ENCODE measurements at places on chromosomes 11 and 22.
A peak's percentile ranks its signal among the peaks of the same experiment; 100 is the strongest.

DNA sequence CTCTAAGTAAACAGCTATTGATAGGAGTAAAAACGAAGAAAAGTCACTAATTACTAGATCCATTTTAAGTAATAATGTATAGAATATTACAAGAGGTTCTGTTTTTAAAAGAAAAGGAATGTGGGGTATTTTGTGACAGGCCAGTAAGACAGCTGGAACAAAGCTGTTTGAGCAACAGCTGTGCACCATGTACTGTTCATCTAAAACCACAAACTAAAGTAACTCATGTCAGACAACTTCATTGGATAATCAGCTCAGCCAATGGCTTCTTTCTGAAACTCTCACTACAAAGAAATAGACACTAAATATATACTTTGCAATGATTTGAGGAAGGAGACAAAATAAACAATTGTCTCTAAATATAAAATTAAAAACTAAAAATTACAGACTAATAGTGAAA is 16.1 kb downstream of the RRAS2 start:
- DNase-seq, result no peak

- DNase-seq, result no peak
Observed at GRCh38 chr11:105224482-105225253, 85.1 kb upstream of the CARD18 start.

GRCh38 chr11:94665116-94665659 is 98.0 kb downstream of the PIWIL4 start:
- no peak for DNase-seq

DNA sequence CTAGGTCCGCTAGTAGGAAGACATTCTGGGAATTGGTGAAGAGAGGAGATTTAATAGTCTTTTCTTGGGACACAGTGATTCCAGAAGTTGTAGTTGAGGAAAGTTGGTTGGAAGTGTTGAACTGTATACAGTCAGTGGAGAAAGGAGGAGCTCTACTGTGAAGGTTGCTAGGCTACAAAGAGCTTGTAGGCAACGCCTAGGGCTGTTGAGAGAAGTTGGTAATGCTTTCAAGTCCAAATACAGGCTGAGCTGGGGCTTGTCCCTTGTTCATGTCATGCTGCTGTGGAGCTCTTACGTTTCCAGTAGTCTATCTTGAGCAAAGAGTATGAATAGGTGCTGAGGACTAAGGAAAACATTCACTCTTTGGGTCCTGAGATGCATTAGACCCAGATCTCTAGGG is 1.1 kb downstream of the TBCEL start:
- DNase-seq, result peak; percentile 30

DNA sequence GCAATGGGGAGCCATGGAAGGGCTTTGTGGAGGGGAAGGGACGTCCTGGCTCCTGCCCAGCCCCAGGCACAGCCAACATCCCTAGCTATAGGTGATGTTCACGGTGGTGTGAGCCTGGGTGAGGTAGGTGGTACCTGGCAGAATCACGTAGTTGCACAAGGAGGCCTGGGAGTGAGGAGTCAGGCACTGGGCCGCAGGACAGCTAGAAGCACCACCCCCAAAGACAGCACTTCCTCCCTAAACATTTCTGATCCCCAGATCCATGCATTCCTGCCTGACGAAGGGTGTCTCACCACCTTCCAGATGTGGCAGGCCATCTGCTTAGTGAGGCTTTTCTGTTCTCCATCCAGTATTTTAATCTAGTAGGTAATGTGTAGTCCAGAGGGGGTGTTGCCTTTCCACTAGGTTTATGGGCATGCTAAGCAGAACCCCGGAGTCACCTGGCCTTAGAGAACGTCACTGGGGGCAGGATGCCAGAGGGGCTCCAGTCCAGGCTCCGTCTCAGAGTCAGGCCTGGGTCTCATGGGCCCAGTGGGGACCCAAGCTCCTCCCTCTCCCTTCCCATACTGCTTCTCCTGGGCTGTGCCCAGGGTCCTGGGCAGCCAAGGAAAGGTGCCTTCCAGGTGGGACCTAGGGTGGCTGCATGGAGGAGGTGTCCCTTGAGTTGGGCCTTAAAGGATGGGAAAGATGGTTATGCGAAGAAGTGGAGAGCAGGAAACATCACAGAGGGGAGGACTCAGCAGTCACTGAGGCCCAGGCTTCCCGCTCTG is 56.2 kb downstream of the OTOG start:
- DNase-seq, result no peak

DNA sequence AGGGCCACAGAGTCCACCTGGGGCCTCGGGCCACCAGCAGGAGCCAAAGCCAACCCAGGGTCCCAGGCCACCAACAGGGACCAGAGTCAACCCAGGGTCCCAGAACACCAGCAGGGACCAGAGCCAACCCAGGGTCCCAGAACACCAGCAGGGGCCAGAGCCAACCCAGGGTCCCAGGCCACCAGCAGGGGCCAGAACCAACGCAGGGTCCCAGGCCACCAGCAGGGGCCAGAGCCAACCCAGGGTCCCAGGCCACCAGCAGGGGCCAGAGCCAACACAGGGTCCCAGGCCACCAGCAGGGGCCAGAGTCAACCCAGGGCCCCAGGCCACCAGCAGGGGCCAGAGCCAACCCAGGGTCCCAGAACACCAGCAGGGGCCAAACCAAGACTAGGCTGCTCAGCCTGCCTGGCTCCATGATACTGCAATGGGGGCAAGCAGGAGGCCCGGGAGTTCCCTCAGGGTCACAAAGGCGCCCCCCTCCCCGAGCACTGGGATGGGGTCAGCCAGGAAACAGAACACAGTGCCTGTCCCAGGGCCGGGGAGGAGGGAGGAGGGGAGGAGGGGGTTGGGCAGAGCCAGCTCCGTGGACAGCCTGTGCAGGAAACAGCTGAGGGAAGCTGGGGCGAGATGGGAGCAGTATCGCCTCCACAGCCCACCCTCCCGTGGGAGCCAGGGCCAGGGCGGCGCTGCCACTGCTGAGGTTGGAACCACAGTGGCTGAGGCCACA is 62.0 kb upstream of the PRR5 start:
- DNase-seq, result no peak

DNA sequence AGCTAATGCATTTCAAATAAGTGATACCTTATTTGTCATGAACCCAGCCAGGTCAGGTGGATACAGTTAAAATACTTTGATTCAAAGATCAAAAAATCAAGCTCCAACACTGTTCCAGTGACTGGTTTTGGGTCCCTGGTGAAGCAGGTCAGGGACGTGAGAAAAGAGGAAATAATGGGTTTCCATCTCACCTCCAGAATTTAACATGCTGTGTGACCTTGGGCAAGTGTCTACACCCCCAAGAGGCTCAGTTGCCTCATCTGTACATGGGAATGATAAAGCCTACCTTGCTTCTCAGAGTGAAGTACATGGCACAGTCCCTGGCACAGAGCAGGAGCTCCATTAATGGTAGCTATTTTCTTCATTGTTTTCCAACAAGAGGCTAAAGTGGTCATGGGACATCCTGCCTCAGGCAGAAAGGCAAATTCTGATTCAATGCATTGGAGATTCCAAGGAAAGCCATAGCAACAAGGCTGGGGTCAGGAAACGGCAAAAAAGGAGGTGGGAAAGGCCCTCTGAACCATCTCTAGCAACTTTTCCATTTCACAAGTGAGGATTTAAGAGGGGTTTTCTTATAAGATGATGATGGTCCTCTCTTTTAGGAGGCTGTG is 108.5 kb downstream of the CSNK2A3 start:
- DNase-seq, result no peak

GRCh38 chr11:132943357-132943705 is 589.0 kb downstream of the OPCML start:
- no peak for DNase-seq

DNA sequence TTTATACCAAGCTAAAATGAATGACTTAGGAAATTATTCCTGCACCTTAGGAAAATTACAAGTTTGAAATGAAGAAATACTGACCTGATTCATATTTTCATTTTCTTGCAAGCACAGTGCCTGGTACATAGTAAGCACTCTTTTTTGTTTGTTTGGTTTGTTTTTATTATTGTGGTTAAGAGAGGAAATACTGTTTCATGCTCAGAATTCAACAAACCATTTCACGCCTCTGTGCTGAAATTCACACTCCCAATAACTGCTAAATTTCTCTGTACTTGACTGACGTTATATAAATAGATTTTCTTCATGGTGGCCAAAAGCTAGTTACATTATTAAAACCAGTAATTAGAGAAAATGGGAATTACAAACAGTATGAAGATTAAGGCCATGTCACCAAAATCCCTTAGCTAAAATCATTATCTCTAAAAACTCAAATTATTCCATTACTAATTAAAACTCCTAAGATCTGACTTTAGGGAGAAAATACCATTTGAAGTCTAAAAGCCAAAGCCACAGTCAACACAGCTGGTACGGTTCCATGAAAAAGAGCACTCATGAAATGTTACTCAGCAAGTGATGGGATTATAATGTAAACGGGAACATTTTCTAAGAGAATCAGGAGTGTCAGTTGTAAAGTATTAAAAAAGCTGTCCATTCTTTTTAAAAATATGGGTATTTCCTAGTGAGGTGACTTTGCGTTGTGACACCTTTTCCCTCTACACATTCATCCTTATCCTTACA is 77.8 kb upstream of the DDI1 start:
- no peak for DNase-seq

DNA sequence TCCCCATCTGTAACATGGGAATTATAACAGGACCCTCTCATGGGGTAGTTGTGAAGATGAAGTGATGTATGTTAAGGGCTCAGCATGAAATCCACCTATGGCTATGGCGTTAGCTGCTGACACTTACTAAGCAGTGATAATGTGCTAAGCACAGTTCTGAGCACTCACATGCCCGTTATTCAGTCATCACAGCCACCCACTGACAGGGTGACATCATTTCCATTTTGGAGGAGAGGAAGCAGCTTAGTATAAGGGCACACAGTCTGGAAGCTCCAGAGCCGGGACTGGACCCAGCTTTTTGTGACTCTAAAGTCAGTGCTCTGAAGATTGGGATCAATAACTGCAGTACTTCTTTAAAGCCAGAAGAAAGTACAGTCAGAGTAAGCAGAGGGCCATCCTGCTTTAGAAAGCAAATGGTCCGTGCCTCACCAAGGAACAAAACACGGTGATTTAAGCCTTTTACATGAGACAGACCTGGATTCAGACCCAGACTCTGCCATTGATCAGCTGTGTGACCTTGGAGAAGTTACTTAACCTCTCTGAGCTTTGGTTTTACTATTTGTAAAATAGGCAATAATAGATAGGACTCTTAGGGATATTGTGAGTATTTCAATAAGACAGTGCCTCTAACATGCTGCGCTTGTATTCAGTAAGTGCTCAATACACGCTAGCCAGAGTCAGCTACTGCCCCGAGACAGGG is 61.5 kb downstream of the SGSM1 start:
- DNase-seq, result no peak

GRCh38 chr11:85809863-85810262 is 1.1 kb downstream of the SYTL2 start:
- DNase-seq, result peak; percentile 37

GRCh38 chr22:41256254-41257253 is 15.8 kb upstream of the CHADL start:
- DNase-seq, result no peak

DNA sequence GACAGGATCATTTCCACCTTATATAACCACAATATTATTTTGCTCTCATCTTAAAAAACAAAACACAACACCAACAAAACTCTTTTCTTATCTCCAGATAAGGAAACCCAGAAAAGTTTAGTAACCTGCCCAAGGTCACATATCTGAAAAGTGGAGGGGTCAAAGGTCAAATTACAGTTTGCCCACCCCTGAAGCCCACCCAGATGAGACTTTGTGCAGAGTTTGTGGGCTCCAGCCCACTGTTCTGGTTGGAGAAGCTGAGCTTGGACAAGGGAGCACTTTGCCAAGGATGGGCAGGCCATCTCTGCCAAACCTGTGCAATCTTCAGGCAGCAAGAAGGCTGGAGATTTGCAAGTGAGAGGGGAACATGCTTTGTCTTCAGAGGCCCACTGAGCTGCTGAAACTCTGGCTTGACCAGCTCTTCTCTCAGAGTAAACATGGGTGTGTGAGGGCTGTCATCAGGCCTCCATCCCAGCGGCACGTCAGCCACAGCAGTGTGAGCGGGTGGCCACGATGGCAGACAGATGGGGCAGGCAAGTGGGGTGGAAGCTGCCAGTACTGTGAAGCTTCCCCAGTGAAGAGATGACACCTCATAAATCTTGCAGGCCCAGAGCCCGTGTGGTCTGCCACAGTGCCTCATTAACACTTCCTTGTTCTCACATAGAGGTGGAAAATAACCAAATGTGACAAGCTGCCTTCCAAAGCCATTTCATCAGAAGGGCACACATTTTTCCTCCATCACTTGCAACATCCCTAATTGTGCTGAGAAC is 111.8 kb downstream of the CCDC81 start:
- DNase-seq, result peak; percentile 38

- no peak for DNase-seq
Observed at GRCh38 chr11:2687223-2687530, 12.6 kb downstream of the KCNQ1OT1 start.

GRCh38 chr11:94305146-94305545 is 766 bp downstream of the IZUMO1R start:
- DNase-seq, result peak; percentile 16

DNA sequence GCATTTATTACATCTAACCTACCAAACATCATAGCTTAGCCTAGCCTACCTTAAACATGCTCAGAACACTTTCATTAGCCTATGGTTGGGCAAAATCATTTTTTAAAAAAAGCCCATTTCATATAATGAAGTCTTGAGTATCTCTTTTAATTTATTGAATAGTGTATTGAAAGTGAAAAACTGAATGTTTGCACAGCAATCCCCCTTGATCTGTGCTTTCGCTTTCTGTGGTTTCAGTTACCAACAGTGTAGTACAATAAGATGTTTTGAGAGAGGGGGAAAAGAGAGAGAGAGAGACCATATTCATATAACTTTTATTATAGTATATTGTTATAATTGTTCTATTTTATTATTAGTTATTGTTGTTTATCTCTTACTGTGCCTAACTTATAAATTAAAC is 8.4 kb upstream of the MAP6 start:
- DNase-seq, result no peak

GRCh38 chr11:93028960-93029522 is 59.6 kb downstream of the MTNR1B start:
- no peak for DNase-seq

- DNase-seq, result peak; percentile 64
Observed at GRCh38 chr11:129278586-129279319, 86.6 kb upstream of the ARHGAP32 start.

DNA sequence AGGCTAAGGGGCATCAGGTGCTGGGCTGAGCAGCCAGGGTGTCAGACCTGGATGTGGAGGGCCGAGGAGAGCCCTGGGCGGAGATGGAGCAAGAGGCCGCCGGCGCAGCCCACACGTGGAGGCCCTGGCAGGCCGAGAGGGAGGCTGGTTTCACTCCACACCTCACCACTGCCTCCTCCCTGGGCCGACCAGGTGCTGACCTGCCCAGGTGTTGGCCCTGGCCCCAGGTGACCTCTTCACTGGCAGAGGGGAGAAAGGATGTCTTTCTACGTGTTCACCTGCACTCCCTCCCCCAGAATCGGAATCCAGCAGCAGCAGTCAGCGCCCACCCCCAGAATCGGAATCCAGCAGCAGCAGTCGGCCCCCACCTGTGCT is 781 bp downstream of the ANO9 start:
- no peak for DNase-seq

GRCh38 chr11:17599460-17599925 is 52.4 kb downstream of the OTOG start:
- peak; percentile 3 for DNase-seq
